Colonic mucosa (tissue), 4 donors: ENCODE measurements at places on chromosomes 7 and 10. TPM values are rescaled to one million over a fixed set of nuclear protein-coding genes. Genes with fewer than 3 reads are reported as not detected.
A peak's percentile ranks its signal among the peaks of the same experiment; 100 is the strongest.

DNA sequence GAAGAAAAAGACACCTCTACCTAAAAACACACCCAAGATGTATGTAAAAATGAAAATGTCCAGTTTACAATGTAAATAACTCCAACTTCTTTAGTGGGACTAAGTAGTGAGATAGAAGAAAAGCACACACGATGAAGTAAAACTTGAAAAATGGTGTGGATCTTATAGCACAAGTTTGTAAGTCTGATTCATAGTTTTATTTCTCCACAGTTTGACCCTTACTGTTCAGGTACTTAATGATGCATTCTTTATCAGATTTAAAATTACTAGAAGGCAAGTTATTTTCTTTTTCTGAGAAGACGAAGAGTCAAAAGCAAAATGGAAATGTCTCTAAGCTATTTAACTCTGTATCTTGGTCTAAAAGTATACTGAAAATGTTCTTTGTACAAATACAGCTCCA is 6.1 kb downstream of the NAMPT start:
- no peak for DNase-seq

DNA sequence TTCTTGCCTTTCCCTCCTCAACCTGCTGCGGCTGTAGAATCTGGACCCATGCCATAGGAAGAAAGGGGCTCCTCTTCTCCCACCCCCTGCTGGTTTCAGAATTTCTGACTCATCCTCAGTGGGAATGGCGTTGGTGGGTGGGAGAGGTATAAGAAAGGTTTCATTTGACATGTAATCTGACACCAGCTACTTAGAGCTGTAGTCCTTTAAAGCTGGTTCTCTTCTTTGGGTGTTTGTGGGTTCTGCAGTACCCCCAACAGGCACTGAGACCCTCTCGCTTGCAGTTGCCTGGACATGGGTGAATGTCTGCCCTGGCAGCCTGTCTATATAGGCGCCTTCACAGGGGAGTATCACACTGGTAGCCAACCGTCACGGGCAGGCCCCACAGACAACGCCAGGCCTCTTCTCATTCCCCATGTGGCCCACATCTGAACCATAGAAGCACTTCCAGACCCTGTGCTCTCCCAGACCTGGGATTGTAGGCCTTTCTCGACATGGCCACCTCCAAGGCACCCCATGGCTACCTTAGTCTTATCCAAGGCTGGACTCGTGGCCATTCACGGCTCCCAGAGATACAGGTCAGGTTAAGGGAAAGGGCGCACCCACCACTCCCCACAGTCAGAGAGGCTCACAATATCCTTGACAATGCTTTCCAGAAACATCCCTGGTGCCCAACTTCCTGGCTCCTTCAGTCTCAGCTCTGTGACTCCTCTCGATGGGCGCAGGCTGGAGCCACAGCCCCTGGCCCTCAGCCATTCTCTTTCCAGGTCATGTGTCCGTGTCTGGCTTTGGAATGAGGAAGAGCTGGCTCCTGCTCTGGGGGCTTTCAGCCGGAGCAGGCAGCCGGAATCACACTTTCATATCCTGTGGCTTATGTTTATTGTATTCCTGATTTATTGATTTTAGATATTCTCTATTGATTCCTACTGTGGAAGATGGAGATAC is 17.5 kb downstream of the ZNF862 start:
- no peak for DNase-seq

- no peak for DNase-seq
Measured at GRCh38 chr10:111150691-111151090, 73.9 kb downstream of the ADRA2A start.

DNA sequence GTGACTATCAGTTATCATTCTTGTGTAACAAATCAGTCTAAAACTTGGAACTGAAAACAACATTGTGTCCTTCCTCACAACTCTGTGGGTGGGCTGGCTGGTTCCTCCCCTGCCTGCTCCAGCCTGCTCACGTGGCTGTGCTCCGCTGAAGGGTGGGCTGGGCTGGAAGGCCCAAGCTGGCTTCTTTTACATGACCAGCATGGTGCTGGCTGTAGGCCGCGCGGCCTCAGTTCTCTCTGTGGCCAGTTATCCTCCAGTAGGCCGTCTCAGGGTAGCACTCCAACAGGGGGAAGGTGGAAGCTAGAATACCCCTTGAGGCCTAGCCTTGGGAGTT is 11.3 kb downstream of the ADAMTS14 start:
- no peak for DNase-seq

DNA sequence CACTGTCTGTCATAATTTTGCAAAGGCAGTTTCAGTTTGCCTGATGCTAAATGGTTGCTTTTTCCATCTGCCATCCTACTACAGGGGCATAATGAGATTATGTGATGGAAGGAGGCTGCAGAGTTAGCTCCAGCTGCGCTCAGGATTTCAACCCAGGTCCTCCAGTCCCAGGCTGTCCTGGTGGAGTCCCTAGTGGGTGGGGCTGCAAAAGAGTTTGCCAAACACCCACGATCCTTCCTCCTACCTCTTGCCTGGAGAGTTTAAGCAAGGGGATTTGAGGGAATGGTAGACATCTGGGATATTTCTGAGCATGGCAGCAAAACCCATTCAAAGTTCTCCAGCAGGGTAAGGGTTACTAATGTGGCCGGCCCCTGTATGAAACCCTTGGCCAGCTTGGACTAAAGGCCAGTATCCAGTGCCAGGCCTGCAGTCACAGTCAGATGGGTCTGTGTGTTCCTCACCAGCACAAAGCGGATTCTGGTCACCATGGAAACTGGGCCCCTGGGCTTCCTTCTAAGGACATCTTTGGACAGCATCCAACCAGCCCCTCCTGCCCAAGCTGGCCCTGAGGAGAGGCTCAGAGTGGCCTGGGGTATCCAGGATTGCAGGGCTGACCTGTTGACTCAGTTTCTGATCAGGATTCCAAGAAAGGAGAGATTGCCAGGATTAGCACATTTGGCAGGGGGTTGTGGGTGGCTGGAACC is 42.7 kb upstream of the CHST3 start:
- DNase-seq = peak; percentile 61

DNA sequence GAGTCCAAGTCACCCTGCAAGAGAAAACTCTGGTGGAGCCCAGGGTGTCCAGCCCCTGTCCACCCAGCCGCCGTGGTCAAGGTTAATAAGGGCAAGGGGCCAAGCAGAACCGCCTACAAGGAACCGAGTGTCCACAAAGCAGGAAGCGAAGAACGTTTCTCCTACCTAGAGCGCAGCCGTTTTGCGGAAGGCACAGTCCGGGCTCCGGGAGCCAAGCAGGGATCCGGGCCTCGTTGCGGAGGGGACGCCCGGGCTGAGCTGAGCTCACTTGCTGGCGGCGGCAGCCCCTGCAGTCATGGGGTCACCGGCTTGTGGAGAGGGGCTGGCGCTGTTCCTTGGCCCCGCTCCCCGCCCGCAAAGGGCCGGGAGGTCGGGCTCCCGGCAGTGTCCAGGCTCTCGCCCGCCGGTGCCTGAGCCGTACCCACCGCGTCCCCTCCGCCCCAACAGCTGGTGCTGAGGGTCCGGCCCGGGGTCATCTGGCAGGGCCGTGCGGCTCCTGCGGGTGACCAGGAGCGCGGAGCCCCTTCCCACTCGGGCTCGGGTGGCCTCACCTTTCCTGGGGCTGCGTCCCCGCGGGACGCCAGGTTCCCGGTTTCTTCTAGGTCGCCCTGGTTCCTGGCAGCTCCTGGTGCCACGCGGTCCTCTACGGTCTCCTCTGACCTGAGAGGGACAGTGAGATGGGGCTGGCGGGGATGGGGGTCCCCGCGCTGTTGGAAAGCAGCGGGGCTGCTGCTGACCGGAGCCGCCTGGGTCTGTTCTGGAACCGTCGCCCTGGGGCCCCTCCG is 14.0 kb upstream of the ZNF273 start:
- peak; percentile 60 for DNase-seq

- DNase-seq = peak; percentile 91
Measured at GRCh38 chr7:105013816-105014692, at the start of gene KMT2E. Gene KMT2E (plus strand): TSS chr7:105014205. CDS start chr7:105040953, 26,748 bp downstream.

DNA sequence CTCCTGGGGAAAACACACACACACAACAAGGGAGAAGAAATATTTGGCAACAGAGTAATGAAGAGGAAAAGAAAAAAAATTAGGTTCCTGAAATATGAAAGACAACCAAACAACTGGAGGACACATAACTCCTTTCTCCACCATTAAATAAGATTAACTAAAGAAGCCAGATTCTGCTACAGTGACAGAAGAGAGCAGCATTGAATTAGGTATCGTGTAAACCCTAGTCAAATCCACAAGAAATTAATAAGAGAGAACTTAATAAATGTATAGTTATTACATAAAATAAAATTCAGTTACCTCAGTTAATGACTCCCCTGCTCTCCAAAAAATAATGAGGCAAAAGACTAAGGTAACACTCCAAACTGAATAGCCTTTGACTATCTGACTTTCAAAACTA is 306.7 kb downstream of the CRPPA start:
- DNase-seq = no peak

DNAJB9 gene
- total RNA-seq = 24.7 TPM

HSPA12A gene
- 6.2 TPM for total RNA-seq

OPALIN gene
- not detected for total RNA-seq

CYP3A7 gene
- total RNA-seq = not detected

EVX1 gene
- total RNA-seq = 0.32 TPM

LIPN gene
- not detected for total RNA-seq
